ENCODE measurements at places on chromosomes 1 and 21.

GRCh38 chr1:116508984-116509980 lies 61.5 kb downstream of the CD58 start:
- peak; percentile 75 for DNase-seq

DNA sequence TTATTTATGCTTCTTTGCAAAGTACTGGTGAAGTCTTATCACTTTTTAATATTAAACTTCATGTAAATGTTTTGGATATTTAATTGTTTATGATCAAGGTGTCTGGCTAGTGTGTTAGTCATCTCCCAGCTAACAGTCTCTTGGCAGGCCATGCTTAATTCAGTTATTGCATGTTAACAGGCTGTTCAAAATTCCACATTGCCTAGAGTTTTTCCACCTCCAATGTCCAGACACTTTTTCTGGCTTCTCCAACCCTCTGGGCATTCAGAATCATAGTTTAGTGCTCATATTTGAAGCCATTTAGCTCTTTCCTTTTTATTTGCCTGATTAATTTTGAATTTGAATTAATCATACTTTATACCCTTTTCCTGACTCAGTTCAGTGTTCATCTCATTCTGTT lies 69.2 kb downstream of the OLFML2B start:
- no peak for DNase-seq

DNA sequence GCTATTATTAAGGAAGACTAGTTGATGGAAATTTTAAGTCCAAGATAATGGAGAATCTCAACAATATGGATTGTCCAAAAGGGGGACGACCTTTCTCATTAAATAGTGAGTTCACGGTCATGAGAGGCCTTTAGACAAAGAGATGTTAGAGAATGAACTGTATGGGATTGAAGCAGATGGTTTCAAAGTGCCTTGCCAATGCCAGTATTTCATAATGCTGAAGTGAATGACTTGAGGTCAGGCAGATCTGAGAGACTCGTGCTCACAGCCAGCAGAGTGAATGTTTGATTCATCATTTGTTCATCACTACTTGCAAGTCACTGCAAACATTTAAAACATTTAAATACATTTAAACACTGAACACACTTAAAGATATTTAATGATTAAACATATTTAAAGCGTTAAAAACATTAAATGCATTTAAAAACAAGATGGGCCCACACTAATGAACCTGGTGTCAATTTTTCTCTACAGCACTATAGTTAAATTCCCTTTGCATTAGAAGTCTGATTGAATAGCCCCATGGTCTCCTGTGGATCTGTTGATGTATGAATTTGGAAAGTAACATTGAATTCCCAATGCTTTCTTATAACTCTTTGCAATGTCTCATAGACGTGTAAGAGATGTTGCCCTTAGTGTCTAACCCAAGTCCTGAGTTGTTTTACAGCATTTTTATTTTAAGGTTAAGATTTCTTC lies 80.7 kb downstream of the TGFB2 start:
- DNase-seq, result no peak

- DNase-seq, result peak; percentile 61
Measured at GRCh38 chr1:174008979-174009378, 13.2 kb downstream of the RC3H1 start.

- no peak for DNase-seq
Measured at GRCh38 chr21:45839274-45839673, 142.3 kb upstream of the COL6A1 start.

DNA sequence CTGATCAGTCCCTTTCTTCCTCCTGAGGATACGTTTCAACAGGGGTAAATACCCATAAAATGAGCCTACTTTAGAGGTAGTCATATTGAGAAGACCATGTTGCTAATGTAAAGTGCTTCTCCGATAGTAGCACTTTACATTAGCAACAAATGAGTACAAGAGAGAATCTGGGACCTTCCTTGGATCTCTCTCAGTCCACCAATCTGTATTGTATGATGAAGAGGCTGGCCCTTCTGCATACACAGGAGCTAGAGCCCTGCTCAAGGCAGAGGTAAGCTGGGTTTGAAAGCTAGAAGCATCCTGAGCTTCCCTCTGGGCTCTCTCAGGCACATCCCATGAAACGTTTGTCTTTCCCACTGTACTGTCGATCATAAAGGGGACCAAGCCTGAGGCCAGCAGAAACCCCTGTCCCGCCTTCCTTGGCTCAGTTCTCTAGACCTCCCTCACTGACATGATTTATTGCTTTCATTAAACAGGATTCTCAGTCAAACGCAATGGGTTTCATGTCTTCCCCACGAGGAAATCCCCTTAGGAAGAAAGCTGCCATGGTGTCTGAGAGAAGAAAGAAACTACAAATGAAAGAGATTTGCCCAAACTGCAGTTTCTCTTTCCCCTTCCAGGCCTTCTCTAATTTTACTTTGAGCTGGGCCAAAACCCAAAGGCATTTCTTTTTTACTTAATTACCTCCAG lies 62.8 kb upstream of the BCAR3 start:
- no peak for DNase-seq

DNA sequence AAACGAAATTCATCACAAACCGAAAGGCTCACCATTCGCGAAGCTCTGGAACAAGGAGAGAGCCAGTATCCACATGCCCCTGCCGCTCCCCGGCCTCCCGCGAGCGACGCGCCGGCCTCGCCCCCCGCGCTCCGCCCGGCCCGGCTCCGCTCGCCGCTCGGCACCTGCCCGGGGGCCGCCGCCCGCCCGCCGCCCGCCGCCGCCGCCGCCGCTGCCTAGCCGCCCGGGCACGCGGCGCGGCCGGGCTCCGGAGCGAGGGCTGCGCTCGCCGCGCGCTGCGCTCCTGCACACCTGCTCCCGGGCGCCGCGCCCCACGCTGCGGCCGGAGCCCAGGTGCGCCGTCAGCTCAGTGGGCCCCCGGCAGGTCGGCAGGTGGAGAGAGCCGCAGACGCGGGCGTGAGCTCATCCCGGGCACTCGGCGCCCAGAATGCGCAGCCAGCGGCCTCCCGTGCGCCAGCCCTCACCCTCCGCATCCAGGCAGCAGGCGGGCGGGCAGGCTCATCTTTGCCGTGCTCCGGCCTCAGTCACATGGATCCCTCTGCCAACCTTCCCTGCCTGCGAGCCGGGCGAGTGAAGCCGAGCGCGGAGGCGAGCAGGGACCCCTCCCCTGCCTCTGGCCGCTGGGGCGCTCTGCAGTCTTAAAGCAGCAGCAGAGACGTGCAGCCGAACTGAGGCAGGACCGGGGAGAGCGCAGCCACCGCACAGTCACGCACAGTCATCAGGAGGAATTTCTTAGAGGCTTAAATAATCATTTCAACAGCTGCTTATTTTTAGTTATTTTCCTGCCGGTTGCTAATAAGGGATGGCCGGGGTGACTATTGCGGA lies at the start of gene DSCAM:
DSCAM (minus strand) TSS at position 572 of the 825 bp plus-strand sequence; CDS start at position 75, 497 bp downstream.
- DNase-seq, result no peak

- no peak for DNase-seq
Measured at GRCh38 chr1:68279846-68280245, 47.5 kb upstream of the WLS start.

- no peak for DNase-seq
Measured at GRCh38 chr1:97145321-97145956, 423.9 kb downstream of the PTBP2 start.

DNA sequence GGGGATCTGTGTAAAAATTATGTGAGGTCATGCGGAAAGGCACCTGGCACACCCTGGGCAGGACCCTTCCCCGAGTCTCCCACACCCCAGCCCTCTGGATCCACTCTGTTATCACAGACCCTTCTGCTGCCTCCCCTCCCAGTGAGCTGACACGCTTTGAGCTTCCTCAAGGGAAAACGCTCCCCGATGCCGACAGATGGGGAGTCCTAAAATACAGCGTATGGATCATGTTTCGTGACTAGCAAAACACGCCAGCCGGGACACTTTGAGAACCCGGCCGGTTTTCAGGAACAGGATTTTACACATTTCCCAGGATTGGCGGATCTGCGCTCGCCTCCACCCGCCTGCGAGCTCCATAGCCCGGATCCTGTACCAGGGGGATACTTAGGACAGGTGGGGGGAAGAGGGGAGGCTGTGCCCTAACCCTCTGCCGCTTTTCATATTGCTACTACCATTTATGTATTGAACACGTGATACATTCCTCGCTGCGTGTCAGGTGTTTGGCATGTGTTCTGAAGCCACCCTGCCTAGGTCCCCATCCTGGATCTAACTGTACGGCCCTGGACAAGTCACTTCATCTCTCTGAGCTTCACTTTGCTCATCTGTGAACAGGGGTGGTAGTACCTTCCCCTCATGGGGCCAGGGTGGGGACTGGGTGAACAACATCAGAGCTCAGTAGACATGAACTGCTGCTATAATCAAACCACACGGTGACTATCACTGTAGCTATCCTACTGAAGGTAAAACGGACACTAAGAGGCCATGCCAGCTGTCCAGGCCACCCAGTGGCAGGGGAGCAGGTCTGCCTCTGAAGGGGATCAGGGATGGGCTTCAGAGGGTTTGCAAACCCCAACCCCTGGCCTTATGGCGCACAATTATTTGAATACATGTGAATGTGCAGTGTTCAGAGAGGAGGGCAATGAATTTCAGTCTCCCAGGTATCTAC lies 63.2 kb downstream of the SSBP3 start:
- no peak for DNase-seq

DNA sequence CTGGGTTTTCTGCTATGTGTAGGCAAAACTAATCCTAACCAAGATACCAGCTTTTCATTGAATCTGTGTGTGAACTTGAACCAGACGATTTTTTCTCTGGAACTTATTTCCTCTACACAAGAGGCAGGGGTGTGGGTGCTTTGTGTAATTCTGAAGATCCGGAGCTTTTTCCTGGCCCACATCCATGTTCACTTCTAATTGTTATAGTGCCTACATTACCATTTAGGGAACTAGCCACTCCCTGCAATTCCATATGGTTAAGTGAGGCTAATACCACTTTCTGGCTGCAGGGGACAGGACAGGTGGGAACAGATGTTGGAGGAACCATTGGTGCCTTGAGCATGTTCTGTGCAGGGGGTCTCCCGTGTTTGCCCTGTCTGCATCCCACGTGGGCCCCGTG lies 83.4 kb upstream of the FMN2 start:
- no peak for DNase-seq

DNA sequence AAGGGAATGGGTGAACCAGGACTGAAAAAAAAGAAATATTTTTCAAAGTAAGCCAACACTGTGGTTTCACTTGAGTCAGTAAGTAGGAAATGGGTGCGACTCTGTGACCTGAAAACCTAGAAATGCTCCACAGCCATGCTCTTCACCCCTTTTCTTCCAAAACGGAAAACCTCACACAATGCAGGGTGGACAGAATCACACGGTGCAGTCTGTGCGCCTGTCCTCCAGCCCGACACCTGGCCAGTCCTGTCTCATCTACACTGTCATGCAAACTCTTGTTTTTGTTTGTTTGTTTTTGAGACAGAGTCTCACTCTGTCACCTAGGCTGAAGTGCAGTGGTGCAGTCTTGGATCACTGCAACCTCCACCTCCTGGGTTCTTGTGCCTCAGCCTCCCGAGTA lies 53.3 kb downstream of the B3GALT5 start:
- DNase-seq, result no peak

DNA sequence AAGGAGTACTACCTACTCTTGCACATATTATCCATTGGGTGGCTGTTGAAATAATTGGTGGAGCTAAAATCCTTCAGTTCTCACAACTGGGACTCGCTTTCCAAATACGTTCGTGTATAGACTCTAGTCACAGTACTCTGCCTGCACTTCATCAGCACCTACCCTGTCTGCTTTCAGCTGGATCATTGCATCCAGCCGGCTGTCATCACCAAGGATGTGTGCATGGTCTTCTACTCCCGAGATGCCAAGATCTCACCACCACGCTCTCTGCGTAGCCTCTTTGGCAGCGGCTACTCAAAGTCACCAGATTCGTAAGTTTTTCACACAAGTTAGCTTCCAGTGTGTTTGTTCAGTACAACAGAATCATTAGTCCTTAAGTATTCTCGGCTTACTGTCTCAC lies 37.3 kb upstream of the PGD start:
- no peak for DNase-seq

DNA sequence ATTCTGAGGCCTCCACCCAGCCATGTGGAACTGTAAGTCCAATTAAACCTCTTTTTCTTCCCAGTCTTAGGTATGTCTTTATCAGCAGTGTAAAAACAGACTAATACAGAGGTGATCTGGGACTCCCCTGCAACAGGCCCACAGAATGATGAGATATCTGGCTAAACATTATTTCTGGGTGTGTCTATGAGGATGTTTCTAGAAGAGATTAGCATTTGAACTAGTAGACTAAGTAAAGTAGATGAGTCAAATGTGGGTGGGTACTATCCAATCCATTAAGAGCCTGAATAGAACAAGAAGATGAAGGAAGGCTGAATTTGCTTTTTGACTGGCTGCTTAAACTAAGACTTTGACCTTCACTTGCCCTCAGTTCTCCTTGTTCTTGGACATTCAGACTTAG lies 396.5 kb upstream of the LRRC7 start:
- no peak for DNase-seq

- DNase-seq, result no peak
Measured at GRCh38 chr1:175367039-175367758, 174.6 kb upstream of the KIAA0040 start.

GRCh38 chr1:38153778-38154470 lies 107.3 kb upstream of the POU3F1 start:
- no peak for DNase-seq

GRCh38 chr1:103941086-103941485 lies 191.4 kb downstream of the AMY1C start:
- DNase-seq, result no peak

DNA sequence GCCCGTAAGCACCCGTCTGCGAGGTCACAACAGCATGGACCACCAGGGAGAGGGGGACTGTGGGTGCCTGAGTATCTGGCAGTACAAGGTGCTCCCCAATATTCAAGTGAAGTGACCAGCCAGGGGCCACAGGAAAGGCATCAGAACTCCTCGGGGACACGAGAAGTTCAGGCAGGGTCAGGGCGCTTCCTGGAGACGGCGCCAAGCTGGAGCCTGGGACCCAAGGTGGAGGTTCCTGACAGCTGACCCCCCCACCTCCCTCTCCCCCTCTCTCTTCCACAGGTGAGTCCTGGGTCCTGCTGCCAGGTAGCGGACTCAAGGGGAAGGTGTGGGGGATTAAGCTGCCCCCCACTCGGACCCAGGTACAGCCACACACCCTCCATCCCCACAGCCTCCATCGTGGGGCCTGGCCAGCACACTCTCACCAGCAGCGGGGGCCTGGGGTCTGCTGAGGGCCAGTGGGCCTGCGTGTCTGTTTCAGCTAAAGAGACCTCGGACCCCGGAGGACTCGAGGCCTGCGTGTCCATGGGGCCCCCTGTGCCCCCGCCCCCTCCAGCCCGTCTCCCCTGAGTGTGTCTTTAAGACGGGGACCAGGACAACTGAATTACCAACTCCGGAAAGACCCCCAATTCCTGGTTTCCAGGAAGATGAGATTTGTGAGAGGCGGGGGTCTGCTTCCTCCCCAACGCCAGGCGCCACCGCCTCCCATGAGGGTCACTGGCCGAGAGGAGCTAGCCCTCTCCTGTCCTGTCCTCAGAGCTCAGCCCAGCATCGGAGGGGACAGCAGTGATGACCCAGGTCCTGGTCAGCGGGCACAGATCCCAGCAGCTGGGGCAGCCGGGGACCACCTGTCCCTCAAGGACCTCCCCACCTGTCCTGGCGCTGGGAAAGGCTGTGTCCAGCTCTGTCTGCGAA lies 6.2 kb downstream of the TNFRSF18 start:
- DNase-seq, result no peak

DNA sequence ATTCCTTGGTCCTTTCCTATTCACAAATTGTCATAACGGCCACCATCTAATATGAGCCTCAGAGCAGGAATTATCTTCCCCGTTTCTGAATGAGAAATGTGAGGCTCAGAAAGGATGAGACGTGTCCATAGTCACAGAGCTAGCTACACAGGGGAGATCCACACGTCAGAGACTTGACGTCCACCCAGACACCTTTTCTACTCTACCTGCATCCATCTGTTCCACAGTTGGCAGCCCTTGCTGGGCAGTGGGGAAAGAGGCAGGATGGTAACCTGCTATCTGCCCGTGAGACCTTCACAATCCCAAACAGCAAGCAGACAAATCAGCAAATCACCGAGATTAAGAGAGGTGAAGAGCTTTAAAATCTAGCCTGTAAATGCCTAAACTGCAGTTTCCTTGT lies 8.4 kb downstream of the RIMS3 start:
- DNase-seq, result no peak

Measured in AML-193 (cell line).